ENCODE measurements at places on chromosomes 4 and X.

DNA sequence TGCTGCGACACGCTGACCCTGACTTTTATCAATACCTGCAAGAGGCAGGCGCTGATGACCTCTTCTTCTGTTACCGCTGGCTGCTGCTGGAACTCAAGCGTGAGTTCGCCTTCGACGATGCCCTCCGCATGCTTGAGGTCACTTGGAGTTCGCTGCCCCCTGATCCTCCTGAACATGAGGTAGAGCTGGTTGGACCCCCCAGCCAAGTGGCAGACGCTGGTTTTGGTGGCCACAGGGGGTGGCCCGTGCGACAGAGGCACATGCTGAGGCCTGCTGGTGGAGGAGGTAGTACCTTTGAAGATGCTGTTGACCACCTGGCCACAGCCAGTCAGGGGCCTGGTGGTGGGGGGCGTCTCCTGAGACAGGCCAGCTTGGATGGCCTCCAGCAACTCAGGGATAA lies 14.2 kb upstream of the RBM3 start:
- DNase-seq, result no peak

DNA sequence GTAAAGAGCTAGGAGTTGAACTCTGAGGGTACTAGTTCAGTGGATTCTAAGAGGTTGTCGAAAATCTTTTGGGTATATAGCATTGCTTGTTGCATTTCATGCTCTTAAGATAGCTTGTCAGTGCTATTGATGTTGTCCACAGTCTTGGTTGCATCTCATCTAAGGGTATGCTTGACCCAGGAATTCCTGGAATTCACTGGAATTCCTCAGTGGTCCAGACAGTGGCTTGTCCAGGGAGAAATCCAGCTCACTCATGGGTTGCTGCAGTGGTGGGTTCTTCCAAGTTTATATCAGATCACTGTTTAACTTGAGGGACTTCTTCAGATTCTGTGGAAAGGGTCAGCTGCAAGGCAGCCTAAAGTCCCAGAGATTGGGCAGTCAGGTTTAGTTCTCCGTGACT lies 29.8 kb upstream of the SMARCAD1 start:
- no peak for DNase-seq

- no peak for DNase-seq
These were observed 105.6 kb downstream of the APOOL start for GRCh38 chrX:85109235-85109634.

GRCh38 chr4:166039822-166040221 lies 166.8 kb downstream of the TLL1 start:
- DNase-seq, result no peak

GRCh38 chr4:176814770-176815169 lies 22.0 kb upstream of the VEGFC start:
- no peak for DNase-seq

- DNase-seq, result no peak
These were observed 66.5 kb downstream of the SLIT2 start for GRCh38 chr4:20318001-20318908.

Data from stimulated activated CD4-positive, alpha-beta T cell treated with anti-CD3 and anti-CD28 coated beads, TNF-alpha, amount 100 ng/mL, for 24 hours (primary cell).